ENCODE measurements at places on chromosomes 1 and 21. TPM values are rescaled to one million over a fixed set of nuclear protein-coding genes. Genes with fewer than 3 reads are reported as not detected.

DNA sequence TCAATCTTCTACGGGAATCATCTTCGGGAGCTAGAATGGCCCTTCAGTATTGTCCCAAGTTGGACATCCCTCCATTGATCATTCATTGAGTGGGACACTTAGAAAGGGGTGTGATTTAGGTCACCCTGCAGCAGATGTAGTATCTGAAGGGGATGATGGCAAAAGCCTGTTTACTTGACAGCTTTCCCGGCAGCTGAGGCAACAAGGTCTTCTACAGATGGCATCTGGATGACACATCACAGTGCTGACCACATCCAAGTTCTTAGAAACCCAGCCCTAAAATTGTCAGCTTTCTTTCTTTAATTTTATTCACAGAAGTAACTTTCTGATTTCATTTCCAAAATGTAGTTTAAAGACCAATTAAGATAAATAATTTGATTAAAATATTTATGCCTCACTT is 150.3 kb downstream of the AMY1C start:
- no peak for DNase-seq
- peak overlapping the region; percentile 63 for H3K27ac ChIP-seq
- H3K27me3 ChIP-seq = no peaks in the 10 kb centered on the region
- no peak overlapping the region for H3K4me3 ChIP-seq

DNA sequence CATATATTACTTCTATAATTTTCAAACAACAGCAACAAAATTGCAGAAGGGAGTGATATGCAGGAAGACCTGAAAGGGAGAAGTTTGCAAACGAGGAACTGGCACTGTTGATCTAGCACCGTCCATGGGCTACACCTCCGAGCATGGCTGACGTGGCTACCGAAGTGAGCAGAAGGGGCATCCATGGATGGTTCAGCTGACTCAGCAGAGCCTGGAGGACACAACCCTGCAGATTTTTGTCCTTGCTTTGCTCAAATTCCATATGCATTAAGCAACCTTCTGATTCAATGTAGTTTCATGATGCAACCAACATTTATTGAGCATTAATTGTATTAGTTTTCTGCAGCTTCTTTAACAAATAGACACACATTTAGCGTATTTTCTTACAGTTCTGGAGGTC is 191.2 kb downstream of the C1orf94 start:
- H3K4me3 ChIP-seq = no peak overlapping the region
- peaks cover under 1% of the 10 kb centered on the region for H3K27me3 ChIP-seq
- no peaks in the 10 kb centered on the region for H3K36me3 ChIP-seq
- H3K4me1 ChIP-seq = no peaks in the 10 kb centered on the region

GRCh38 chr1:208238710-208239472 is 5.3 kb downstream of the PLXNA2 start:
- no peaks in the 10 kb centered on the region for H3K36me3 ChIP-seq
- peaks cover 76% of the 10 kb centered on the region for H3K4me1 ChIP-seq
- H3K27ac ChIP-seq = peak overlapping the region; percentile 54
- H3K4me3 ChIP-seq = peak overlapping the region; percentile 84

GRCh38 chr1:85473390-85473789 is 8.4 kb upstream of the DDAH1 start:
- H3K4me3 ChIP-seq = no peak overlapping the region
- H3K27ac ChIP-seq = no peak overlapping the region
- no peaks in the 10 kb centered on the region for H3K27me3 ChIP-seq
- H3K4me1 ChIP-seq = no peaks in the 10 kb centered on the region
- no peaks in the 10 kb centered on the region for H3K36me3 ChIP-seq
- DNase-seq = no peak

OR14K1 gene
- not detected for total RNA-seq
